ENCODE measurements at places on chromosomes 4 and X.

DNA sequence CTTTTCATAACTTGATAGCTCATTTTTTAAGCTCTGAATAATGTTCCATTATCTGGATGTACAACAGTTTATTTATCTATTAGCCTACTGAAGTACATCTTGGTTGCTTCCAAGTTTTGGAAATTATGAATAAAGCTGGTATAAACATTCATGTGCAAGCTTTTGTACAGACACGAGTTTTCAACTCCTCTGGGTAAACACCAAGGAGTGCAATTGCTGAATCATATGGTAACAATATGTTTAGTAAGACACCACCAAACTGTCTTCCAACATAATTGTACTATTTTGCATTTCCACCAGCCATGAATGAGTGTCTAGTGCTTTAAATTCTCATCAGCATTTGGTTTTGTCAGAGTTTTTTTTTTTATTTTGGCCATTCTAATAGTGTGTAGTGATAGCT lies 266.7 kb upstream of the ATOH1 start:
- no peak for DNase-seq

GRCh38 chrX:69192603-69193002 lies 27.4 kb upstream of the PJA1 start:
- no peak for DNase-seq

- DNase-seq = no peak
Observed at GRCh38 chrX:122135070-122135469, 1049.0 kb upstream of the GRIA3 start.

DNA sequence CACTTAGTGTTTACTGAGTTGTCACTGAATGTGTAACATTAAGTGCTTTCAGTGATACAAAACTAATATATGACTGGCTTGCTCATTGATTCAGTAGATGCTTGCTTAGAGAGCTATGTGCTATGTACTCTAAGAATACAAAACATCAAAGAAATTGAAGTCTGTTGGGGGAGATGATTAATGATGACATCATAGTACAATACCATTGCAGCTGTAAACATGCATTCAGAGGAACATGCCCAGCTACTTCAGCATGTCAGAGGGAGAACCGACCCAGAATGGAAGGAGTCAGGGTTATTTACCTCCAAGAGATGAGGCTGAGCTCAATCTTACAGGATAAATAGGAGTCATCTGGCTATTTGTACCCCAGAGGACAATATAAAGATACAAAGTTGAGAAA lies 290.8 kb downstream of the TENM3 start:
- no peak for DNase-seq

DNA sequence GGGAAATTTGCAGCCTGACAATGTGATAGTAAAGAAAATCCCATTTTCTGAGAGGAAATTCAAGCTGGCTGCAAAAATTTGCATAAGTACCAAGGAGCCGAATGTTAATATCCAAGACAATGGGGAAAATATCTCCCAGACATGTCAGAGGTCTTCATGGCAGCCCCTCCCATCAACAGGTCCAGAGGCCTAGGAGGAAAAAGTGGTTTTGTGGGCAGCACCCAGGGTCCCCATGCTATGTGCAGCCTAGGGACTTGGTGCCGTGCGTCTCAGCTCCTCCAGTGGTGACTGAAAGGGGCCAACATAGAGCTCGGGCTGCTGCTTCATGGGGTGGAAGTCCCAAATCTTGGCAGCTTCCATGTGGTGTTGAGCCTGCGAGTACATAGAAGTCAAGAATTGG lies 6.3 kb upstream of the UGDH start:
- DNase-seq = no peak

DNA sequence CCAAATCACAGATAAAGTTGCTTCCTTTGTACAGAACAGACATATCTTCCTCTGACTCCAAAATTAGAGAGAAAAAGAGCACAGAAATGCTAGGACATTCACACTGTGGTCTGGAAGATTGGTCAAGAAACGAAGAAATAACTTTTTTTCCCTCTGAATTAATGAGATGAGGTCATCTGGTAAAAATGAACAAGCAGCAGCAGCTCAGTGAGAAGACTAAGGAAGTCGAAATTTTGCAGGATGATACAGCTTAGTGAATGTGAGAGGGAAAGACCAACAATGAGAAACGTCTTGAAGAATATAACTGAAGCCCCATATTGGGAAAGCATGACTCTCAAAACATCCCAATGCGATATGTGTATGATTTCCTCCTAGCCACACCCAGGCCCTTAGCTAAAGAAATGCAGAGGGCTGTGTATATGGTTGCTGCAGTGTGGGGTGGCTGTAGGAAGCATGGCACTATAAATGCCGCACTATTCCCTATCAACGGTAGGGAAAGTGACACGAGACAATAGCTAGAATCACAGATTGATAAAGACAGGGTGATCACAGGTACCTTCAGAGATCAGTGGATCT lies 208.6 kb downstream of the VEGFC start:
- no peak for DNase-seq

DNA sequence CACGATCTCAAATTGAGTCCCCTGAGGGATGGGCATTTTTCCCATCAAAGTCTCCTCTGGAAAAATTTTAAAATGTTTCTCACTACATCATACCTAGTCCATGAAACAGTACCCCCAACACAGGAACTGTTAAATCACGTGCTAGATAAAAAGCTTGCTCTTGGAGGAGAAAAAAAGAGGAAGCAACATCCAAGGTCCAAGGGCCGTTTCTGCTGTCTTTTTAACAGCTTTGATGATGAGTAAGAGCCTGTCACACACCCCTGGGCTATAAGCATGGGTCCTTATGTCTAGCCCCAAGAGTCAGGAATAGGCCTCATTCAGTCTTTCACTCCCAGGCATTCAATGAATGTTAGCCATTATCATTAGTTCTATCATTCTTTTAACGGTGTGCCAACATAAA lies 128.9 kb downstream of the SH3KBP1 start:
- DNase-seq = peak; percentile 31

GRCh38 chr4:110365761-110366160 lies 110.2 kb upstream of the ENPEP start:
- DNase-seq = no peak

DNA sequence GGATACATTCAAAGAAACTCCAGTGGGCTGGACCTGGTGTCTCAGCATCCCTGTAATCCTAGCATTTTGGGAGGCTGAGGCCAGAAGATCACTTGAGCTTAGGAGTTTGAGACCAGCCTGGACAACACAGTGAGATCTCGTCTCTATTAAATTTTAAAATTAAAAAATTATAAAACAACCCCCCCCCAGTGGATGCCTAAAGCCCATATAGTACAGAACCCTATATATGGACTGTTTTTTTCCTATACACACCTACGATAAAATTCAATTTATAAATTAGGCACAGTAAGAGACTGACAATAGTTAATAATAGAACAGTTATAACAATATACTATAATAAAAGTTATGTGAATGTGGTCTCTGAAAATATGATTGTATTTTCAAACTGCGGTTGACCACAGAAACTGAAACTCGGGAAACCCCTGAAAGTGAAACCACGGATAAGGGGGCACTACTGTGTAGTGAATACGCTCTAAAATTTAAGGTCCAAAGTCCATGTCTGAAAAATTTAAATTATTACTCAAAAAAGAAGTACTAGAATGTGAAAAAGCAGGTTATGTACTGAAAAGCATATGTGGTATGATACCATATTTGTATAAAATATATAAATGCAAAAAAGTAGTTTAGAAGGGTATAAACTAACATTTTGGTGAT lies 2.0 kb downstream of the SMIM14 start:
- no peak for DNase-seq

GRCh38 chrX:15366506-15367352 lies 17.5 kb downstream of the VEGFD start:
- no peak for DNase-seq

DNA sequence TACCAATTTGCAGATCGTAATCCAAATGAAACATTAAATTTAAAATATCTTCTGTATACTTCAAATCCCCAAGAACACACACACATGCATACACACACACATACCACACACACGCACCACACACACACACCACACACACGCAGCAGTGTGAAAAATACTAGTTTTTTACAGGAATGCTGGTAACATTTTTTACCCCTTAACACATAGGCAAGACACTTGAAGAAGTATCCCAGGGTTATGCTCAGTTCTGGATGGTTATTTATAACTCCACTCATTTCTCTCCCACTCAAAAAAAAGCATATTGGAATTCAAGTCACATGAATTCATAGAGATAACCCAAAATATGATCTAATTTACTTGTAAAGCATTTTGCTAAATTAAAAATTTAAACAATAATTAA lies 325.5 kb upstream of the SLC7A11 start:
- no peak for DNase-seq

- no peak for DNase-seq
Observed at GRCh38 chrX:47574547-47575301, 7.5 kb upstream of the TIMP1 start.

GRCh38 chr4:185179488-185179887 lies 24.3 kb downstream of the CFAP97 start:
- no peak for DNase-seq

GRCh38 chr4:2417765-2418649 lies at the start of gene ZFYVE28:
TSS of gene ZFYVE28 (minus strand) at chr4:2418645. CDS start at chr4:2418323, 322 bp downstream.
- no peak for DNase-seq

GRCh38 chr4:153622778-153623240 lies 61.3 kb upstream of the TLR2 start:
- no peak for DNase-seq

DNA sequence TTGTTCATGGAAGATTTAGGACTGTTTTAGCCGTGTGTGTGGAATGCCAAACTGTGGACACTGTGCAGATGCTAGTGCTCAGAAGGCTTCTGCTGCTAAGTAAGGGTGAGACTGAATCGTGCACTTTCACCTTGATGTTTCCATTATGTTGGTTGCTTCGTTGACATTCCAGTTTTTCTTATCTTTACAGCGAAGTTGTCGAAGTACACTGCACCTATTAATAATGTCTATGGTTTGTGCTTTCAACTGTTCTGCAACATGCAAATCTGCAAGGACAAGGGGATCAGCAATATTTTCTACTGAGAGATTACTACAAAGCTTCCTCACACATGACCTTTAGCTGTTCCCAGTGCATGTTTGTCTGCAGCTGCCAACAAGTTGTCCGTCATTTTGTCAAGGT lies 67.7 kb downstream of the UGT2A3 start:
- no peak for DNase-seq

GRCh38 chrX:118644378-118644777 lies 83.0 kb upstream of the IL13RA1 start:
- DNase-seq = peak; percentile 16

DNA sequence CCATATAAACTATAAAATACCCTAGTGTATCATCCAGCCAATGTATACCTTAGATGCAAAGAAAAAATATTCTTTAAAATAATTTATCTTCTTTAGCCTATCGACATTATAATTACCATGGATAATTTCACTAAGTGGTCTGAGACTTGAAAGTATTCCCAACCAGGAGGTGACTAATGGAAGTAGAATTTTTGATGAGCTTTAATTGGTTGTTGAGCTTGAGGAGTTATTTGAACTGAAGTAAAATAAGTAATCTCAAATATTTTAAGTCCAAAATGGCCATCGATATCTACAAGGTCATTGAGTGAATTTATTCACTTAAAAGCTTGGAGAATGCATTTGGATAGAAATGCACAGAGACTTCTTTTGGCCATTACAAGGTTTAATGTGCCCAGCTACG lies 436.2 kb downstream of the TLL1 start:
- no peak for DNase-seq

DNA sequence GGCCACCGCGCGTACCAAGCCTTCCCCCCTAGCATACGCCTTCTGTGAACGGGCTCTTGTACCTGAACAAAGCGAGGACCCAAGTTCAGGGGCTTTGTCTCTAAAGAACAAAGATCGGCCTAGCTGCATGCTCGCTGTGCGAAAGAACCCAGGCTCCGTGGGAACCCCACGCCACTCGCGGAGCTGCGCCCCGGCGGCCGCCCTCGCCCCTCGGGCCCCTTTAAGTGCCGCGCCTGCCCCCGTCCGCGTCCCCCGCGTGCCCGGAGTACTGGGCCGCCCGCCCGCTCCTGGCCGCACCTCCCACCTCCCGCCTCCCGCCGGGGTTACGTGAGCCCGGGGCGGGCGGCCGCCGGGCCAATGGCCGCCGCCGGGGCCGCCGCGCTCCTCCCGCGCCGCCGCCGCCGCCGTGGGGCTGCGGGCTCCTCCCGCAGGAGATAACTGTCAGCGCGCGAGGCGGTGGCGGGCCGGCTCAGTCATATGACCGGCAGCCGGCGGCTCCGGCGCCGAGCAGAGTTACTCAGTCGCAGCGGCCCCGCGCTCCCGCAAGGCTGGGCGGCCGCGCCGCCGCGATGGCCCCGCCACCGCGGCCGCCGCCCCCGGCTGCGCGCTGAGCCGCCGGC lies at the start of gene FNIP2:
FNIP2 (plus strand) TSS at position 472 of the 620 bp plus-strand sequence. CDS start 187 bp downstream, outside the sequence.
- peak; percentile 59 for DNase-seq

GRCh38 chr4:80803337-80803736 lies 227.2 kb upstream of the BMP3 start:
- no peak for DNase-seq

- DNase-seq = no peak
Observed at GRCh38 chr4:160810424-160810823, 1353.4 kb downstream of the FSTL5 start.

DNA sequence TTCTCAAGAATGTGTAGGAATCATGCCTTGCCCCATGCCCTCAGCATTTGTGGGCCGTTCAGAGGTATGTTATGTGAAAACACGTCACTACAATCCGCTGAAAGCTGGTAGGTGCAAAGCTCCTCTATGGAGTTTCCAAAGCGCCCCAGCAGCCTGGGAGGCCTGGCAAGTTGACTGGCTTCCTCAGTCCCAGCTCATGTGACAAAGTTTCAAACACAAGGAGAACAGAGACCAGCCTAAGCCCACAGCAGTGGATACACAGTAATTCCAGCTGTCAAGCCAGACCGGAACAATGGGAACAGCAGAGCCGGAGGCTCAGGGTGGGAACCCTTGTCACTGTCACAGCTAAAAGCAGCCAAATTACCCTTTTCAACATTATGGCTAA lies 33.5 kb downstream of the NAT8L start:
- DNase-seq = no peak

DNA sequence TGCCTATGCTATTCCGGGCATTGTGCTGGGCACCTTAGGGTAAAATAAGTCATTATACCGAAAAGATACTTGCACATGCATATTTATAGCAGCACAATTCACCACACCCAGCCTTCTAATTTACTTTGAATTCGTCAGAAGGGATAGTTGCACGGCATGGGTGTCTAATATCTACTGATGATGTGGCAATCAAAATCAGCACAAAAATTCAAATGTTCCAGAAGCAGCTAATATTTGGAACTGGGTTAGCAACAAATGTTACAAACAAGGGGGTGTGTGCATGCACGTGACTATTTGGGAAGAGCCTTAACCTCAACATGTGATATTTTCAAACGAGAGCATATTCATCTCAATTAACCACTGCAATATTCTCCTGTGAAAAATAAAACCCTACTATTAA lies 79.7 kb upstream of the PRSS48 start:
- no peak for DNase-seq

GRCh38 chr4:67712000-67712625 lies 11.2 kb upstream of the UBA6 start:
- DNase-seq = no peak

Measured in GDM1 (cell line).